CD4-positive, alpha-beta memory T cell (primary cell): ENCODE measurements at places on chromosomes 6 and 20. TPM values are rescaled to one million over a fixed set of nuclear protein-coding genes. Genes with fewer than 3 reads are reported as not detected.

Gene RSPO4
- polyA plus RNA-seq: not detected

Gene TRIM15
- not detected for polyA plus RNA-seq

Gene FBXO30
- 1.9 TPM for polyA plus RNA-seq

Gene DDO
- not detected for polyA plus RNA-seq

Gene SPDEF
- not detected for polyA plus RNA-seq

Gene EDEM2
- polyA plus RNA-seq: 52.1 TPM
